ENCODE measurements at places on chromosomes 7 and 10.

GRCh38 chr10:26844396-26844975, 16.3 kb downstream of the ABI1 start:
- DNase-seq = no peak

DNA sequence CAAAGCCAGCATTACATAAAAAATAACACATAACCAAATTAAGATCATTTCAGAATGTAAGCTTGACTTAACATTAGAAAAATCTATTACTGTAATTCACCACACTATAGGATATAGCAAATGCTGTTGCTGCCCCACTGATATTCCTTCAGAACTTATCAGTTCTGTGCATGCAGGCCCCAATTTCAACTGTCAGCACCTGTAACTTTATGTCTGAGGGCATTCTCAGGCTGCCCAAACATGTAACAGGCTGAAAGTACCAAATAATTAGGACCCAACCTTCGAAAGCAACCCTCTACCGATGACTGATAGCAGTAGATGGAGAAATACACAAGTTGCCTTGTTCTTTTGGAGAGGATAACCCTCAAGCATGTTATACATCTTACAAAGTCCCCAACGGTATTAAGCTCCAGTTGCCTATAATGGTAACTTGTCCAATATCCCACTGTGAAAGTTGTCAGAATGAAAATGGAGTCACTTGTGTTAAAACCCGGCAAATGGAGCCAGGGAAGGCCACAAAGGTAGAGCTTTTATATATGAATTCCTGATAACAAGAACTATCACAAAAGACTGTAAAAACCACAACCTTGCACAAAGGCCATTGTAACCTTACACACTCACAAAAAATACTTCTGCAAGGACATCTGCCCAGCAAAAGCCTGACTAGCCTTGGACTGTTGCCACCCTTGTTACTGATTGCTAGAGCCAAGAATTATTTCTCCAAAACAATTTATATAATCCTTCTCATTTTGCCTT, 66.9 kb upstream of the ZNF746 start:
- DNase-seq = no peak

DNA sequence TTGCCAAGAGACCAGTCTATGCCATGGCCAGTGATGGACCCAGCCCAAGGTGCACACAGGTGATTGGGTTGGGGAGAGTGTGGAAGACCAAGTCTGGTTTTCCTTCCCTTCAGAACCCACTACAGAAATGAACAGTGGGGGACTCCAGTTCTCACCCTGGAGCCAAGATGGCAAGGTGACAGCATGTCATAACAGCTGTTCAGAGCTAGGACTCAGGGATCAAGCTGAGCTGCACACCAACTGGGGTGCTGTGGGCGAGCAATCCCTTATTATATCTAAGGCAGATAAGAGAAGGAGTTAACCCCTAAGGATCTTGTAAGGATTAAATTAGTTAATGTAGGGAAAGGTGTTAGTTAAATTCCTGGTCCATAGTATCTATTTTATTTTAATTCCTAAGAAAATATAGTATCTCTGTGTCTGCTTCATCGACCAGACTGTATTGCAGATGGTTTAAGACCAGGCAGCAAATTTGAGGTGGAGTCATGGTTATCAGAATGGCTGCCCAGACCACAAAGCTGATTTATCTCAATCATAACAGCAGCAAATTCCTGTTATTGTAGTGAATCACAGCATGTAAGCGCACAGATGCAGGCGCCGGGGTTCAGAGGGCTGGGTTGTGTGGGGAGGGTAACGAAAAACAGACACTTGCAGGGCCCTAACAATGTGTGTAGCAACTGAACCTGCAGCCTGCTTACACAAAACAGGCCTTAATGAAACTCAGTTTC, 208.7 kb upstream of the ZNF32 start:
- no peak for DNase-seq

DNA sequence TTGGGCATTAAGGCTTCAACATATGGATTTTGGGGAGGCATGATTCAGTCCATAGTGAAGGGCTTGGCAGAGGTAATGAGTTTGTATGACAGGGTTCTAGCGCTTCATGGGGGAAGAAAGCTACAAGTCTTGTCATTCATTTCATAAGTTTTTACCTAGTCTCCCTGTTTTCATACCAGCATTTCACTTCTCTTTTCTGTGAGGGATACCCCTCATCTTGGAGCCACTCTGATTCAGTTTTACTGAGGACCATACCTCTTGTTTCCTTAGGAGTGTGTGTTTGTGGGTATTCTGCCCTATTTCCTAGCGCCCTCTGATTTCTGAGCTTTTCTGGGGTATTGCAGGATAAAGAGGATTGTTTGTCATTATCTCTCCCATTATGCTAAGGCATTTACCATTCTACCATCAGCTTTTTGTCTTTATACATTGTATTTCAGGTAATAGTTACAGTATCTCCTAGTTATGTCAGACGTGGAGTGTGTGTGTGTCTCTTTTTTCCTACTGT, 6.8 kb downstream of the RSBN1L start:
- no peak for DNase-seq

DNA sequence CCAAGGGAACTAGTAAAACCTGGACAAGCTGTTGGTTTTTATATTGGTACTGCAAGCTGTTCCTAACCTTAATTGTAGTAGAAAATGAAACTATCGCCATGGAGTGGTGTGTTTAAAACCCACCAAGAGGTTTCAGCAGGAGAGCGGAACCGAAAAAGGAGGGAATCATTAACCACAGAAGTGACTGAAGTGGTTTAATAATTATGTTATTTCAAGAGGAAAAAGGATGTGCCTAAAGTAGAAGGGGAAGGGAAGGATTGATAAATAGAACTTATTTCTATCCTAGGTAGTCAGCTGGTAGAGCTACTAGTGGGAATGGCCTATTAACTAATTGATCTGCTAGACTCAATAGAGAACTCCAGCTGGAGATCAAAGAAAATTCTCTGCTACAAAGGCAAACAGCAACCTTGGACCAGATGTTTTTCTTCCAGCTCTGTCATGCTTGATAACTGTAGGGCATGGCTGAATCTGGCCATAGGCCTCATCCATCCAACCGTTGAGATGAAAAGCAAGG, 91.8 kb downstream of the BAMBI start:
- no peak for DNase-seq

DNA sequence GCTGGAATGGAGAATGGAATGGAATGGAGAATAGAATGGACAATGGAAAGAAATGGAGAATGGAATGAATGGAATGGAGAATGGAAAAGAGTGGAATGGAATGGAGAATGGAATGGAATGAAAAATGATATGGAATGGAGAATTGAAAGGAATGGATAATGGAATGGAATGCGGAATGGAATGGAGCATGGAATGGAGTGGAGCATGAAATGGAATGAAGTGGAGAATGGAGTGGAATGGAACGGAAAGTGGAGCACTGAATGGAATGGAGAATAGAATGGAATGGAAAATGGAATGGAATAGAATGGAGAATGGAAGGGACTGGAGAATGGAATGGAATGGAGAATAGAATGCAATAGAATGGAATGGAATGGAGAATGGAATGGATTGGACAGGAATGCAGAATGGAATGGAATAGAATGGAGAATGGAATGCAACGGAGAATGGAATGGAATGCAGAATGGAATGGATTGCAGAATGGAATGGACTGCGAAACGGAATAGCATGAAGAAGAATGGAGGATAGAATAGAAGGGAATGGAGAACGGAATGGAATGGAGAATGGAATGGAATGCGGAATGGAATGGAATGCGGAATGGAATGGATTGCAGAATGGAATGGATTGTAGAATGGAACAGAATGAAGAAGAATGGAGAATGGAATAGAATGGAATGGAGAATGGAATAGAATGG, 89.4 kb downstream of the NSUN6 start:
- no peak for DNase-seq

DNA sequence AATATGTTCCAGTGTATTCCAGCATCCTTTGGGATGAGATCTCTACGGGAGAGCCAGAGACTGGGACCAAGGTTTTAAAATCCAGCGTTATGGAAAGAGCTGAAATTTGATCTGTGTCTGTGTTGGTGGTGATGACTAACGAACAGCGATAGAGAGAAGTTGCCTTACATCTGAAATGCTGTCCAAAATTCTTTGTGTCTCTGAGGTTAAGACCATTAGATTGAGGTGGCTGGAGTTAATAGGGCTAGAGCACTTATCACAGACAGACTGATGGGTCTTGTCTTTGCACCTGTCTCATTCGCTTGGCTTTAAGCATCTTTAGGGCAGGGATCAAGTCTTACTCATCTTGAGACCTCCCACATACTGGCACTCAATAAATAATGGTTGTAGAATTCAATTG, 41.0 kb upstream of the RAPGEF5 start:
- no peak for DNase-seq

GRCh38 chr7:30531286-30531685, 26.7 kb upstream of the GGCT start:
- no peak for DNase-seq

DNA sequence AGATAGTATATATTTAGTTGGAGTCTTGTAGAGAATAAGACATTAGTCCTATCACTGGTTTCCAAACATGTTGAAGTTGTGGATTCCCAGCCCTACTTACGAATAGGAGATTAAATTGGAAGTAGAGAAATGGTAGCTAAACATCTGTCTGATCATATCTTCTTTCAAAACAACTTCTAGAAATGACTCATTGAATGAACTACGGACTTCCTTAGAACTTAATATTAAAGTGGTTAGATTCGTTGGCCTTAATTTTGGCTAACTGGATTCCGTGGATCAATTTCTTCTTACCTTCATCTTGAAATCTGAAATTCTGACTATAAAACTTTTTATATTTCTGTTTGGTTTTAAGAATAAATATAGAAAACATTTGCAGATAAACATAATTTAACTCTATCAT, 3.4 kb downstream of the PHF14 start:
- no peak for DNase-seq

DNA sequence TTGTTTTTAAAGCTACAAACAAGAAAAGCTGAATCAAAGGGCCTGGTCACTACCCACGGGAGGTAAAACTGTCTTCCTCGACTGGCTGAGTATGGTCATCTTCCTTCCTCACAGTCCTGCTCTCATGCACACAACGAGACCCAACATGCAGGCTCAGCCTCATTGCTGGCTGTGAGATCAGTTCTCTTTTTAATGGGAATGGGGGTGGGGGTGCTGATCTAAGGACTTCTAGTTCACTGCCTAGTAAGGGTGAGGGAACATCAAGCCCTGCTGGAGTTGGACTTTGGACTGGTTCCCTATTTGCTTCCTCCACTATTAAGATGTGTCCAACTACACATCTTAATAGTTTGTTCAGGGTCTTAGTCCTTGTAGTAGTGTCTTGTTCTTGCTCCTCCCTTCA, 48.2 kb downstream of the ABCB4 start:
- no peak for DNase-seq

DNA sequence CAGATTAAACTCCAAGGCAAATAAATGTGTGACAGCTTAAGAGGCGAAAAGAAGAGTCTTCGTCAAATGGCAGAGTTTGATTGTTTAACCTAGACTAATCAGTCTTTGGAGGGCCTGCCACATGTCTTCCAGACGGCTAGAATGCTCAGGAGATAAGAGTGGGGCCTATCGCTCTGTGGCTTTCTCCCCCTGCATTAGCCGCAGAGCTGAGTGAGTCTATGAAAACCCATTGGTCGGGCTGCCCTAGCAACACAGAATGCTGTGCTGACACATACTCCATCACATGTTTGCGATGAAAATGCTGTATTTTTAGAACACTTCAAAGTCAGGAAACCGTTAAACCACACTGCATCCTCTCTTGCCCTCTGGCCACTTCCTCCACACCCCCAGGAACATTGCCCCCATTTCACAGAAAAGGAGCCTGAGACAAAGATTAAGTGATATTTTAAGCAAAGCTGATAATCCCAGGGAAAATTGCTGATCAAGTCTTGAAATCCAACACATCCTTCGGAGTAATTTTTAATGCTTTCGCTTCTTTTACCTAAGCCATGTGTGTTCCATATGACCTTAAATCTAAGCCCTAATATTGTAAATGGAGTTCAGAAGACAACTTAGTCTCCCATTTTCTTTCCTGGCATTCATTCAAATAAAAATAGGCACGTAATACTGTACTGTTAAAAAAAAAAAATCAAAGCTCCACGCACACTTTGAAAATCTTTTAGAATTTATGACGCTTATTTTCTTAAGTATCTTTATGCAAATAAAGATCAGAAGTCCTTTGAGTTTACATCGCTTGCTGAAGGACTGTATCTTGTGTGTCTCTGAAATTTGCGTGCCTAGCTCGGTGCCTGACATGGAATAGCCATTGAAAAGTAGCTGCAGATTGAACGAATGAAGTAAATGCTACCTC, 161.2 kb downstream of the CELF2 start:
- DNase-seq = no peak

DNA sequence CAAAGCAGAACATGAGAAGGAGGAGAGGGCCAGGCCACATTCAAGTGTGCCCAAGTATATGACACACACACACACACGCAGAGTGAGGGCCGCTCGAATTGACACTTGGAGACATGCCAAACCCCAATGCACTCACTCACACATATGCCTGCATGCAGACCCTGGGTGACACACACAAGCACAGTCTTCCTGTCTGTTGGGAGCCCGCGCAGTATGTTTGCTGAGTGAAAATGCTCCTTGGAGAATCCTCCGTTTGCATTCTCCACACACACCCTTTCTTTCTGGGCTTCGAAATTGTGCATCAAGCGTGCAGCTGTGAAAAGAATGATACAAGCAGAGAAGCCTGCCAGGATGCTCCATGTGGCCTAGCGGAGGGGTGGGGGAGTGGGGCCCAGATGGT, 120.9 kb downstream of the PLXNA4 start:
- no peak for DNase-seq

DNA sequence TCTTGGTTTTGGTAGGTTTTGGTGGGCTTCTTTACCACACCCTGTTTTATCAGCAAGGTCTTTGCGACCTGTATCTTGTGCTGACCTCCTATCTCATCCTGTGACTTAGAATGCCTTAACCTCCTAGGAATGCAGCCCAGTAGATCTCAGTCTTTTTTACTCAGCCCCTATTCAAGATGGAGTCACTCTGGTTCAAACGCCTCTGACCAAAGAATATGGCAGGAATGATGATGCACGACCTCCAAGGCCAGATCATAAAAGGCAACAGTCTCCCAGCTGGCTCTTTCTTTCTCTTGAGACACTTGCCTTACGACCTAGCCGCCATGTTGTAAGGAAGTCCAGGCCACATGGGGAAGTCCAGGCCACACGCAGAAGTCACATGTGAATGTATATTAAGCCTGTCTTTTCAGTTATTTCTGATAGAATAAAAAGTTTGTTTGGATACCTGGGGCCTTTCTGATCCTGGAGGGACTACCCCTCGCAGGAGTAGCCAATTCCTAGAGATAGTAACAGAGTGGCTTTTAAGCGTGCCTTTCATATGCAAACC, 10.5 kb upstream of the RADIL start:
- DNase-seq = no peak
